ENCODE measurements at places on chromosomes 5 and 9.

GRCh38 chr5:134968055-134968454, 348 bp downstream of the CATSPER3 start:
- DNase-seq = no peak

DNA sequence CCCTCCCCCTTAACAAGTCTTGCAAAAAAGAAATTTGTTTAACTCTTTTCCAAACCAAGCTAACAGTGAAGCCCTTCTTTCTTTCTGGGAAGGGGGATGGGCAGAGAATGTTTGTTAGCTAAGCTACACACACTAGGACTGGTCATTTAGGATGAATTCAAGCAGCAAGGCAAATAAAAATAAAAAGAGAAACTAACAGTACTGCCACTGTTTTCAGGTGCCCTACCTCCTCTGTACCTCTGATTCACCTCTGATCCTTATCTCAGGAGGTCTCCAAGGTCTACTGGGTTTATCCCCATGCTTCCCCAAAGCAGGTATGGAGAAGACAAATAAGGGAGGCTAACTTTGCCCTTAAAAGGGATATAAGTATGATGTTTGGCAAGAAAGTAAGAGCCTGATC, 52.9 kb downstream of the ELL2 start:
- no peak for DNase-seq

DNA sequence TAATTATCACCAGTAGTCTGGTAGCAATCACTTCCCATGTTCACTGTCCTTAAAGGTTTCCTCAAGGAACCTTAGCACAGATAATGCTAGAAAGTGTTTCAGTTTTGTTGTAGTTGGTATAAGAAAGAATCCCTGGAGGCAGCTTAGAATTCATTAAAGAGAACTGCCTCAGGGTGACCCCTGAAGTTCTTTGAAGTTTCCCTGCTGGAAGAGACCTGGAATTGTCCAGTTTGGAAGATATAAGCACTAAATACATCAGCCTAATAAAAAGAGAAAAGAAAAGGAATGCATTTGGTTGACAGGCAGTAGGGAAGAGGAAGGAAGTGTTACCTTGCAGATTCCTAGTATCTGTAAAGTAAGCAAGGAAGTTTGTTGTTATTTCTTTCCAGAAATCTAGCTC, 999.6 kb upstream of the DMAC1 start:
- no peak for DNase-seq

DNA sequence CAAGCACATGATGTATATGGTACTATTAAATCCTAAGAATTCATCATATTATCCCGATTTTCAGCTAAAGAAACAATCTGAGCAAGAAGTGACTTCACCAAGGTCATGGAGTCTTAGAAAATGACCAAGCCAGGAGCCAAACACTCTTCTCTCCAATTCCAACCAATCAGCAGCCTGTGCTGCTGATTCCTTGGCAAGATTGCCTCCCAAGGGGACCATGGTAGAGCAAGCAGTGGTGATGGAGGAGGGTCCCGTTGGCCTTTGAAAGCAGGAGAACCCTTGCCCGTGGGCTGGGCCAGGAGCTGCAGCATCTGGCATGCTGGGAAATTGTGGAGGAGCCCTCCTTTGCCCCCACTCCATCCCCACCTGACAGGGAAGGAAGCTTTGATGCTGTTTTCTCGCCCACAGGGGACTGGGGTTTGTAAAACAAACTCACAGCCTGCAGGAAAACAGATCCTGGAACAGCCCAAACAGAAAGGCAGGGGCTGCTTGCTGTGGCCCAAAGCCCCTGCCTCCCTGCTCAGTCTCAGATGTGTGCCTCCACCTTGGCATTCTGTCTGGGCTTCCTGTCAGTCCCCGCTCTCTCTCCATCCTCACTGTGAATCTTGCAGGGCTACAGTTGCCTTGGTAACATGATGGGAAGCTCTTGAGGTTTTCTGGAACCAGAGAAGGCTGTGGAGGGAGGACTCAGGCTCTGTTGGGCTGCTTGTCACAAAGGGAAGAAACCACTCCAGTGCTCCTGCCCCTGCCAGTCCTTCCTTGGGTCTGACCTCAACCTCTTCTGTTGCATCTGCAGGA, 70.8 kb upstream of the HSPA9 start:
- no peak for DNase-seq

DNA sequence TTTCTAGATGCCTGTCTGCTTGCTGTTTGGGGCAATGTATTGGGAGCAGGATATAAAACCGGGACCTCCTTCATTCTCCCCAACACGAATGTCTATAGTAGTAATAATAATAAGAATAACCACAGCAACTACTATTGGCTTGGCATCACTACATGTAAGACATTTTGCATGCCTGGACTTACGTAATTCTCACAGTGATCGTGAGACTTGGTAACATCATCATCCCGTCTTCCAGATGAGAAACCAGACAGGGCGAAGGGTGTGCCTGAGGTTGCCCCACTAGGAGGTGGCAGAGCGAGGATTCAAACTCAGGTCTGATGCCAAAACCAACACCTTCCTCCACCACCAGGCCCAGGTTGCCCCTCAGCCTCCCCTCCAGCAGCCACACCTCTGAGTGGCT, 185.1 kb downstream of the RGS3 start:
- no peak for DNase-seq

DNA sequence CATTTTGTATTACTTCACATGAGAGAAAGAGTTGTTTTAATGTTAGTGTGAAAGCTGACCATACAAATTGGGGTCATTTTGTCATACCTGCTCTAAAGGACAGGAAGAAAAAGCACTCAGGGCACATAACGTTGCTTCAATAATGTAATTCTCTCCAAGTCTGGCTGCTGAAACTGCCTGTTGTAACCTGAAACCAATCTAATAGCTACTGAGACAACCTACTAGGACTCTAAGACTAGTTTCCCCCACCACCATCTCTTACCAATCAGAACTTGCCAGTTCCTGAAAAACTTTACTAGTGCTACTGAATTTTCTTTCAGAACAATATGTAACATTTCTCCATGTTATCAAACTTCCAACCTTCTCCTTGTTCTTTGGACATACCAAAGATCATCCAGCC, 374.7 kb downstream of the PTPRD start:
- peak; percentile 20 for DNase-seq

DNA sequence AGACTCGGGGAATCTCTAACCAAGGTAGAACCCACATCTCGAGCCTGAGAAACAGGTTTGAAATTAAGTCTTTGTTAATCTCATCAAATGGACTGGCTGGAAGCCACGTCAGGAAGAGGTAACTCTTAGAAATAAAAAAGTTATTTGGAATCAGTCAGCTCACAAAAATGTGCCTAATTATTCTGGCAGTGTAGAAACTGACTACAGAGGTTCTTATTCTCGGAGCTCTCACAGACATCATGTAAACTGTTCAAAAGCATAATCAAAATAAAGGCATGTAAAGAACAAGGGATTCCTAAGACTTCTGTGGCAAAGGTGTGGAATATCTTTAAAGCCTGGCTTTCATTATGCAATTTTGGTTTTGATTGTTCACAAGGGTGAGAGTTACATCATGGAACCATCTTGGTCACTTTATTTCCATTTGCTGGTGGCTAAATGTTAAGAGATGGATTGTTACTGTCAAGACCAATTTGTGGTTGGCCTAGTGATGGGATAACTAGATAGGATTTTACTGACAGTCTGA, 85.1 kb downstream of the OTULIN start:
- DNase-seq = no peak

GRCh38 chr5:60494144-60494543, 205.8 kb downstream of the DEPDC1B start:
- DNase-seq = no peak

GRCh38 chr5:157744051-157745011, 819 bp downstream of the LSM11 start:
- no peak for DNase-seq

DNA sequence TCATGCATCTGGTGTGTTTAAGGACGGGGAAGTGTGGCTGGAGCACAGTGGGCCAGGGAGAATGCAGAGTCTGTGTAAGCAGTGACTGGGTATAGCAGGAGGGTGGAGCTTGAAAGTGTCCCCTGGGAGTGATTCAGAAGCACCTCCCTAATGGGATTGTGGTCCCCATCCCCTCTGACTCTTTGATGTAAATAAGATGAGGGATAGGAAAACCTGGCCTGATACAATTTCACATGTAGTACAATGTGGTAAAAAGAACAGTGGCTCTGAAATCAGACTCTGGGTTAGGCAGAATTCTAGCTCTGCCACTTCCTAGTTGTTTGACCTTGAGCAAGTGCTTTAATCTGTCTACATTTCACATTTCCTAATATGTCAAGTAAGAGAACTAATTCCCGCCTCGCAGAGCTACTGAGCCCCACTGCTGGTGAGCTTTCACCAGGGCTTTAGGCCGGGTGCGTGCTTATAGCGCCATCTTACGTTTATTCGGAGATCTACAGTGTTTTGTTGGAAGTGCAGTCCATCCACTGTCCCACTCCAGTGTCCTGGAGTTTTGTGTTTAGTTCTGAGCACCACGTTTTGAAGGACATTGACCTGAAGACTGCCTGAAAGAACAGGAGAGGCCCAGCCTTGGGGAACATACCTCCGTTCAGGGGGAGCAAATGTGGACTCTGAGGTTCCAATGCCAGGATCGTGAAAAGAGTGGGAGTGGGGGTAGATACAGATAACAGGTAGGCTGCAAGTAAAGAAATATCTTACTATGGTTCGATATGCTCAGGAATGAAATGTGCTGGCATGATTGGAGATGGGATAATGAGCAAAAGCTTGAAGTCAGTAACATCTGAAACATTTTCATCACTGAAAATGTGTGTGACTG, 51.2 kb upstream of the TESK1 start:
- DNase-seq = no peak

DNA sequence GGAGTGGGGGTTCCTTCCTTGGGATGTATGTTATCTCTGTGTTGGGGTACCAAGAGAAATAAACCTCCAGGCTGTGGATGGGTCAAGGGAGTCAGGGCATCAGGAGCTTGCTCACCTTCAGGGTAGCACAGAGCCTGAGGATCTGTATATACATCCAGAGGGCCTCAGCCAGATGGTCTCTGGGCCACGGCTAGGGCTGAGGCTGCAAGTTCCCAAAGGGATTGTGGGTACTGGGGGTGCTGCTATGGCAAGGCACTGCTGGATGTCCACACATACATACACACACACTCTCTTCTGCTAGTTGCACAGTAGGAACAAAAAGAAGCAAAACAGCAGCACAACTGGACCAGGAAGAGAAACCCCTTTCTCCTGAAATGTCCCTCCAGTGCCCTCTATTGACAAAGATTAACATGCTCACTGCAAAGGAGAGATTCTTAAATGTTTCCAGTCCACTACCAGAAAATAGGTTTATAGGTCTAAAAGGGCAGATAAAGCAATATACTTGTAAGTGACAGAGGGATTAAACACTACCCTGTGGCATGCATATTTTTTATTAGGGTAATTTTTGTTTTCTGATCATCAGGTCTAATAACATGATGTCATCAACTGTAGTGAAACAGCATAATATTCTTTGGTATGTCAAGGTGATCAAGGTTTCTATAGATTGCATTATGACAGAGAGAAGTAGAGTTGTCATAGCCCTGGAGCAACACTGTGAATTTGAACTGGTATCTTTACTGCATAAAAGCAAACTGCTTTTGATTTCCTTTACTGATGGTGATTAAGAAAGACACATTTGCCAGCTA, 56.3 kb upstream of the KCNN2 start:
- peak; percentile 20 for DNase-seq

- DNase-seq = no peak
These were observed 5.9 kb downstream of the ARSB start for GRCh38 chr5:78979117-78979742.

GRCh38 chr5:138515556-138516245, 27.3 kb downstream of the ETF1 start:
- no peak for DNase-seq

DNA sequence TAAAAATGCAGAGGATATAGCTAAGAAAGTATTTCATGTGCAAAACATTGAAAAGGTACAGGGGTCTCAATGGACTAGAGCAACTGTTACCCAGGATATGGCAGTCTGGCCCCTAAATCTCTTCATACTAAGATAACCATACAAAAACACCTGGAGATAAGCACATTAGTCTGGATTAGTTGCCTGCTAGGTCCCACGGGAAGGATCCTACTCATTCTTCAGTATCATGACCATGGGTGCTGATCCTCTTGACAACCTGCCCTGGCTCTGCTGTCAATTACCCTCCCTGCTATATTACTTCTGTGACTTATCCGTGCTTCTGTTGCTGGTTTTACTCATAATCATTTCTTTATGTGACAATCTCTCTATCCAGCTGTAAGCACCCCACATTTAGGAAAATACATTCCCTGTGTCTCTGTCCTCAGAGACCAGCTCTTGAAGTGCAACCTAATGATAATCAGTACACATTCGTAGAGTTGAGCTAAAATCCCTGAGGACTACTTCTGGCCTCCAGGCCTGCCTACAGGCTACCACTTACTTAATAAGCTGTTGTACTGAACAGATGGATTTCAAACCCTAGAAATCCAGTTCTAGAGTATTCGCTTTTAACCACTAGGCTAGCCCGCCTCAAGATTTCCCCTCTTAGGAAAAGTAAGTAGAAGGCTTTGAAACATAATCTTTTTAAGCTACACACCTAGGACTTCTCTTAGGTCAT, 190.5 kb upstream of the OR13F1 start:
- DNase-seq = no peak

DNA sequence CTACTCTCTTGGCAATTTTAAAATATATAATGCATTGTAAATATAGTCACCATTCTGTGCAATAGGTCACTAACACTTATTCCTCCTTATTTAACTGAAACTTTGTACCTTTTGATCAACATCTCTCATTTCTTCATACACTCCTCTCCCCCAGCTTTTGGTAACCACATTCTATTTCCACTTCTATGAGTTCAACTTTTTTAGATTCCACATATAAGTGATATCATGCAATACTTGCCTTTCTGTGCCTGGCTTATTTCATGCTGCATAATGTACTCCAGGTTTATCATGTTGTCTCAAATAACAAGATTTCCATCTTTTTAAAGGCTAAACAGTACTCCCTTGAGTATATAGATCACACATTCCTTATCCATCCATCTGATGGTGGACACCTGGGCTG, 188.8 kb downstream of the NXNL2 start:
- DNase-seq = no peak

DNA sequence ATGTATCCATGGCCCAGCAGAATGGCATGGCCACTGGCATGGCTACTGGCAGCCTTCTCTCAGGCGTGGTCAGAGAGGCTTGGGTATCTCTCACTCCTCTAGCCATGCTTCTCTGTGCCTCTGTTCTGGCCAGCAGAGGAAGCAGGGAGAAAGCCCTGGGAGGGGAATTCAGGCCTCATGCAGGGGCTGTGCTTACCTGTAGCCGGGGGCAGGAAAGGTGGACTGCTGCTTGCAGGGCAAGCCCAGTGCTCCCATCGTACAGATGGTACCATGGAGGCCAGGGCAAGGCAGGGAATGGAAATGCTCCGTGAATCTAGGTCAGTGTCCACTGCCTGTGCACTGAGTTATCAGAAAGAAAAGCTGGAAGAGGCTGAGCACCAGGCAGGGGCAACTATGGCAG, 2.7 kb downstream of the OR13J1 start:
- no peak for DNase-seq

- no peak for DNase-seq
These were observed 241.6 kb downstream of the ARHGEF28 start for GRCh38 chr5:73867345-73868335.

DNA sequence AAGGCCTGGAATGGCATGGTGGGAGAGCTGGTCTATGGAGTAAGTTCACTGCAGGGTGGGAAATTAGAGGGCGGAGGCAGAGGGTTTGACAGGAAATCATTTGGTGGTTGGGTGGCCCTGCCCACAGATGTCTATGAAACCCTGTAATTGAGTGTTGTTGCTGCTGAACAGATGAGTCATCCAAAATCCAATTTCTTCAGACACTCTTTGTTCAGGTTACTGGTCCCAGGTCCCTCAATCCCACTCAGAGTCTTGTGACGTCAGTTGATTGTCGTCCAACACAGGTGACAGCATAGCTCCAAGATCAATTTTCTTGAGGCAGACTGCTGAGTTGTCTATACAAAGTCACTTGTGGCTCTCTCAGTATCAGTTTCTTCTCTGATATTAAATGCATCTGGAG, 208.6 kb downstream of the GRIA1 start:
- DNase-seq = no peak
